ENCODE measurements at places on chromosomes 12 and 14. TPM values are rescaled to one million over a fixed set of nuclear protein-coding genes. Genes with fewer than 3 reads are reported as not detected.

Gene DEGS2
- 1.6 TPM for polyA plus RNA-seq

Gene CCDC60
- not detected for polyA plus RNA-seq

Gene NFATC4
- 53.8 TPM for polyA plus RNA-seq

Gene DHRS2
- 0.07 TPM for polyA plus RNA-seq

Gene IAPP
- polyA plus RNA-seq, result not detected

Gene TAS2R43
- not detected for polyA plus RNA-seq

Gene RFLNA
- polyA plus RNA-seq, result 7.4 TPM

DNA sequence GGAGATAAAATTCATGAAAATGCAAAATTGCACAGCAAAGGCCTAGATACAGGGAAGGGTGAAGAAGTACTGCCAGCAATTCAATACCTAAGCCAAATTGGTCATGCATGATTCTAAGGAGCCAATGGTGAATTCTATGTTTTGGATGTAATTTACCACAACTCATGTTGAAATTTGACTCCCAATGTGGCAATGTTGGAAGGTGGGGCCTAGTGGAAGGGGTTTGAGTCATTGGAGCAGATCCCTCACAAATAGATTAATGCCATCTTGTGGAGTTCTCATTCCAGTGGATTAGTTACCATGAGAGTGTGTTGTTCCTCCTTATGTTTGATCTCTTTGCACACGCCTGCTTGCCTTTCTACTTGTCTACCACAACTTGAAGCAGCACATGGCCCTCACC is 194.0 kb upstream of the ALG10 start:
- DNase-seq, result no peak

DNA sequence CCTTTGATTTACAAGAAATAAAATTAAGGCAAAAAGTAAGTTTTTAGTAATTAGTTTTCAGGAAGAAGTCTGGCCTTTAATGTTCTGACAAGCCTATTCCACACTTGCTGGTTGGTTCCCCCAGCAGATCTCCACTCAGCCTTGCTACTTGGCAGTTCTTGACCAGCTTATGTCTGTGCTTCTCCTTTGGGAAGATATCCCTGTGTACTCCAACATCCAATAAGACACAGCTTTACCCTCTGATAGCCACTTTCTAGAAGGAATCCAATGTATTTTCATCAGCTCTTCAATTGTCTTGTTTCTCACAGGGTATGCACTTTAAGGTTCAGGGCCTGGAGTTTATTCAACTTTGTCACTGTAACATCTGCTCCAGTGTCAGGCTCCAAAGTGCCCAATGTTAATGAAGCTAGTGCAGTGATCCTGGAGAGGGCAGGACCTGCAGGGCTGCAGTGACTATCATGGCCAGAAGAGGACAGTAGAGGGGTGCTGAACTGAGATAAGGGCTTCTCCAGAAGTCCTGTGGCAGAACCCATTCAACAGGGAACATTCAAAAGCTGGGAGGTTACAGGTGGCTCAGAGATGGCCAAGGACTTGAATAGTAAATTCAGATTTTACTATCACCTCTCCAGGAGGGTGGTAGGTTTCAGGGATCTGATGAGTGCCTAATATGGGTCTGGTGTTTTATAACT is 22.9 kb downstream of the JKAMP start:
- peak; percentile 40 for DNase-seq

- DNase-seq, result peak; percentile 65
These were observed 153.9 kb upstream of the RMST start for GRCh38 chr12:97308576-97309198.

DNA sequence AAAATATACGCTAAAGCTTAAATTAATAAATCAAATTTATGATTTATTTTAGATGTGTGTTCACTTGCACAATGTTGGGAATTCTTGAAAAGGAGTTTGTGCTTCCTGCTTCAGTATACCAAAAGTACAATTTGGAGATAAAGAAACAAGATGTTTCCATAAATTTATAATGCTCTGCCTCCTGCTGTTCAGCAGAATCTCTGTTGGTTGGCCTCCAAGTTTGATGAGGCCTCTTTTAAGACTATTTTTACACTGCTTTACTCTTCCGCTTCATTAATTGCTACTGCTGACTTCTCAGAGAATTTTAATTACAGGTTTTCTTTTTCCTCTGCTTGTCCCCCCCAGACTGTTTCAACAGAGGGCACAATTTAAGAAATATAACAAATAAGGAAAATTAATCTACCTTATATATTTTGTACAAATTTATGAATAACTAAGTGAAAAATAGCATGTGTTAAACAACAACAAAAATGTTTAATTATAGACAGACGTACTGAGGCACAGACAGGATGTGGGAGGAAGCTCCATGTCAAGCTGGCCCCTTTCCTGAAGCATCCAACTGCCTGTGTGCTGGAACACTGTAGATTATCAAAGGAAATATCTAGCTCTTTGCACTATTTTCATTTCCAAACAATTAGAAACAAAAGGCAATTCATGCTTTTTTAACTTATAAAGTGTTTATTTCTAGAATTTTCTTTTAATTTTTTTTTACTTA is 83.9 kb downstream of the PIK3C2G start:
- peak; percentile 44 for DNase-seq

- no peak for DNase-seq
These were observed 49.0 kb downstream of the ZC3H14 start for GRCh38 chr14:88611878-88612277.

DNA sequence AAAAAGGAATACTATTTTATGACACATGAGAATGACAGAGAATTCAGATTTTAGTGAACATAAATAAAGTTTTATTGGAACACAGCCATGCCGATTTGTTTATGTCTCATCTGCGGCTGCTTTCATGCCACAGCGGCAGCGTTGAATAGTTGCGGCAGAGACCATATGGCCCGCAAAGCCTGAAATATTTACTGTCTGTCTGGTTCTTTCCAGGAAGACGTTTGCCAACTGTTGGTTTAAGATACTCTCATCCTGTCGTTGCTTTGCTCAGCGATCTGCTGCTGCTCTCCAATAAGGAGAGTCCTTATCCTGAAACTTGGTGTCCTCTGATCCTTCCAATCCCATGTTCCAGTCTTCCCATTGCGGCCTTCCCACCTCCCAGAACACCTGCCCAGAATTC is 89.9 kb downstream of the SLC24A4 start:
- DNase-seq, result no peak

All from muscle of leg (tissue), 16 donors.